ENCODE measurements at places on chromosomes 4 and X. TPM values are rescaled to one million over a fixed set of nuclear protein-coding genes. Genes with fewer than 3 reads are reported as not detected.
A peak's percentile ranks its signal among the peaks of the same experiment; 100 is the strongest.

DNA sequence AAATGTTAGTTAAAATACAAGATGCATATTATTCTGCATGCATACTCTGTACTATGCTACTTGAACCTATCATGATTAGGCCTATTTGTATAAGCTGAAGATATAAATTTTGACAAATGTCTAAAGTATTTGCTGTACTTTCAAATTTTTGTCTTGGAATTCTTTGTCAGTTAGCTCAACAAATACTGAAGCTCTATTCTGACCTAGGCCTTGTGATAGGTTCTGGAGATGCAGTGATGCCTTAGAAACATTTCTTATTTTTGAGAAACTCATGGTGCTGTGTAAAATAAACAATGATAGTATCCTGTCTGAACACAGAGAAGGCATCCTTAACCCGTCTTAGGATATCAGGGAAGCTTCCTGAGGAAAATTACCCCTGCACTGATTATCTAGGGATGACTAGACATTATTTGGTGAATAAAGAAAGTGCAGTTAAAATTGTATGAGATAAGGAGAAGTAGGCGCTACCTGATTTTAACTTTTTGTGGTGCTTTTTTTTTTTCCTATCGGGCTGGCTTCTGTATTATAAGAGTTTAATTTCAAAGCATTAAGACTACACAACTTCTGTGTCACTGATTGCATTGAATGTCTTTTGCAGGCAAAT is 43.4 kb downstream of the MOB1B start:
- no peak for DNase-seq

Gene FSTL5
- total RNA-seq = not detected

DNA sequence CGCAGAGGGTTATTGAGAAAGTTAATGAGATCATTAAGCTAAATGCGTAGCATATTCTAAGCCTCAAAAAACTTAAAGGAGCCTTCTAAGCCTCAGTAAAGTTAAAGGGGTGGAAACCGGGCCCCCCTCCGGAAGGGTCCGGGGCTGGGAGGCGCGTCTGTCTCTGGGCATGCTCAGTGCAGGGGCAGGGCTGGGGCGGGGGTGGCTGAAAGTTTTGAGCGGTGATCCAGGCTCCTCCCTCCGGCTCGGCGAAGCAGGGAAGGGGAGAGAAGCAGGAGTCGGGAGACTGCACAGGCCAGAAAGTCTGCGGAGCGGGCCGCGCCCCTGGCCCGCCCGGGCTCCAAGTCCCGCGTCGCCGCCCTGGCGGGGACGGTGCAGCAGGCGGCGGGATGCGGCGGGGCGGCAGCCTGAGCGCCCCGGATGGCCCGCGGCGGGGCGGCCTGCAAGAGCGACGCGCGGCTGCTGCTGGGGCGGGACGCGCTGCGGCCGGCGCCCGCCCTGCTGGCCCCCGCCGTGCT is at the start of gene EVC:
EVC (plus strand) TSS at position 241 of the 518 bp plus-strand sequence; CDS start at position 421, 180 bp downstream.
- DNase-seq = peak; percentile 87

DNA sequence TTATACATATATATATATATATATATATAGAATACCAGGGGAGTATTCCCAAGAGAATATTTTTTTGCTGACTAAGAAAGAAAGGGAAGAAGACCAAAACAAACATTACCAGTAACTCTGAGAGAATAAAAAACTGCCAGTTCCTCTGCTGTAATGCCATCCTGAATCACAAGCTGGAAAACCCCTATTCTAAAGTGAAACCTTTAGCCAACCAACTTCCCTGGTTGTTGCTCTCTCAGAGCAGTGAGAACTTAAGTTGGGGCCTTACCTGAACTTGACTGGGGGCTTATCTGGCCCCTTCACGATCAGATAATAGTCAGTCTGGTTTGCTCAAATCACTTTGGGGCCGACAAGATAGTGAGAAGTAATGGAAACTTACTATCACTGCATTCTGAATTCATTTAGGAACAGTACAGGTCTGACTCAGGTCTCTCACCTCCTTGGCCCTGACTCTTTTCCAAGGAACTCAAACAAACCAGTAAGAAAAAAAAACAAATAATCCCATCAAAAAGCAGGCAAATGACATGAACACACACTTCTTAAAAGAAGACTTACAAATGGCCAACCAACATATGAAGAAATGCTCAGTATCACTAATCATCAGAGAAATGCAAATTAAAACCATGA is 62.5 kb downstream of the CD40LG start:
- DNase-seq = no peak

- no peak for DNase-seq
These were observed 132.4 kb downstream of the RPA4 start for GRCh38 chrX:97016106-97016505.

- no peak for DNase-seq
These were observed 42.0 kb downstream of the ANXA5 start for GRCh38 chr4:121654738-121655137.

Gene ARHGAP36
- not detected for total RNA-seq

Gene DMRTC1
- total RNA-seq = 0.34 TPM

DNA sequence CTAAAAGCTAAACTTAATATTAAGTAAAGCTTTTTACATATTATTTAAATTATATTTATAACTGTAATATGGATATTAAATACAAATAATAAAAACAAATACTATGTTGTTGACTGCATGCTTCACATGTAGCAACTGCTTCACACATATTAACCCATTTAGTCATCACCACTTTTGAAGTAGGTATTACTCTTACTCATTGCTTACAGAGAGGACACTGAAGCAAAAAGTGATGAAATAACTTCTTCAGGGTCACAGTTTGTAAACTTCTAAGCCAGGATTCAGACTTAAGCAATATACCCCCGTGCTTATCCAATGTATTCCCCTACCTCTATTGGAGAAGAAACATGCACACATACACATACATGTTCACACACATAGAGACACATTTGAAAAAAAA is 166.6 kb downstream of the DKK2 start:
- DNase-seq = no peak

DNA sequence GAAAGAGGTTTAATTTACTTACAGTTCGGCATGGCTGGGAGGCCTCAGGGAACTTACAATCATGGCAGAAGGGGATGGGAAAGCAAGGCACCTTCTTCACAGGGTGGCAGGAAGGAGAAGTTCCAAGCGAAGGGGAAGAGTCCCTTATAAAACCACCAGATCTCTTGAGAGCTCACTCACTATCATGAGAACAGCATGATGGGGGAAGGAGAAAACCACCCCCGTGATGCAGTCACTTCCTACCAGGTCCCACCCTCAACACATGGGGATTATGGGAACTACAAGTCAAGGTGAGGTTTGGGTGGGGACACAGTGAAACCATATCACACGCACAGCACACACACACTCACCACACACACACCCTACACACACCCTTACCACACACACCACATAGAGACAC is 104.3 kb downstream of the DCTD start:
- no peak for DNase-seq

DNA sequence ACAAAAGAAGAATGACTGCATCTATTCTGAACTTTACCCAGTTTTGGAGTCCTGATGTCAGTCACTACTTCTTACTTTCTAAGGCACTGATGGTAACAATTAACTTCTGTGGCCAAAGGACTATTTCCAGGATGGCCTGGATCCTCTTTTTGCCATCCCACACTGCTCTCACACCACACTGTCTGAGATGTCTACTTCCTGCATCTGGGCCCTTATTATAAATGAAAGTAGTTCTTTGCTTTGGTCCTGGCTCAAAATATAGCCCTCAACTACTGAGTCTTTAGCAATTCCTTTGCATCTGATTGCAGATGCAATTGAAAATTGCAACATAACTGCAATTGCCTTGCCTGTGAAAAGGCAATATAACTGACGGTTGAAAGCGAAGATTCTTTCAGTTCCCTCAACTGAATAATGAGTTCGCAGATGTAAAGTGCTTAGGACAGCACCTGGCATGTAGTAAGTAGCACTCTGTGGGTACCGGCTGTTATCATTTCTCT is 44.2 kb downstream of the COQ2 start:
- DNase-seq = no peak

DNA sequence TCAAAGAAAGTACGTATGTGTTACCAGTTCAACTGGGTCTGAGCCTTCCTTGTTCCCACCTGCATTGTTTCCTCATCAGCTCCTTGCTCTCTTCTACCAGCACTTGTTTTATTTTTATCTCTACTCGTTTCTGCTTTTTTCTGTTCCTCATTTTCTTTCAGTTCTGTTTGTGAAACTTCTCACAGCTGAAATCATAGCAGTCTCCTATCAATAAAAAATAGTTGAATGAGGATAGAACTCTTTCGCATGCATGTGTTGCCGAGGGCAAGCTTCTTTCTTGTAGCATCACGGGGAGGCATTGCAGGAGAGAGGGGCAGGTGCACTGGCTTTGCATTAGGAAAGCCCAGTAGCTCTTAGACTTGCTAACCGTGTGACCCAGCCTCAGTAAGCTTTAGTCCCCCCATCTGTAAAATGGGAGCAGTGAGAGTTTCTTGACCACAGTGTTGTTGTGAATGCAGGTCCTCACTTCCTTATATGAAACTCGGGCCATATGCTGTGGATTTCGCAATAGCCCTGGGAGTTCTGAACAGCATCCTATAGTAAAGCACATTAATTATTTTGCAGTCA is 24.7 kb downstream of the OFD1 start:
- no peak for DNase-seq

DNA sequence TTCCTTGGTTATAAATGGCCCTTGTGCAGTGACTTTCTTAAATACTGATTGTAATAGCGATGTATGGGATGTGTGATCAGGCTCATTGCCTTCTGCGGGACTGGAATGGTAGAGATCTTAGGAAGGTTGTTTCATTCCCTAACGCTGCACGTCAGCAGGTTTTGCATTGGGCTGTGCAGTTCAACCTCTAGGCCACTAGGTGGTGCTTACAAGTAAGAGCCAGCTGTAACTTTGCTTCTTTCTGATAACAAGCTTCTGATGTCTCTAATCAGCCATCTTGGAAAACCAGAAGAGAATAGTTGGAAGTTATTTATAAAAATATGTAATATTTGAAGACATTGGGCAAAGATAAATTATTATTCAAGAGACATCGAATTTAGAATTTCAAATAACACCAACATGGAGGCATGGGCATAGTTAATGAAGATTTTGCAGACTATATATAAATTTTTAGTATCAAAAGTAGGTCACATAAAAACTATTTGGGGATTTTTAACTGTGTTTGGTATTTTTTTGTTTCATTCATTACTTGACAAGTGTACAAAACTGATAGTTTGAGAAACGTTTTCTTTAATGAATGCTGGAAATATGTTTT is 339.7 kb upstream of the PCDH7 start:
- no peak for DNase-seq

GRCh38 chr4:10105421-10105820 is 11.2 kb downstream of the WDR1 start:
- DNase-seq = no peak

Gene ZNF185
- total RNA-seq = 26.9 TPM

Gene CENPVL1
- total RNA-seq = not detected

Gene LRCH2
- 13.3 TPM for total RNA-seq

Gene ZNF711
- 5.3 TPM for total RNA-seq

- DNase-seq = no peak
These were observed 25.2 kb downstream of the UBQLN2 start for GRCh38 chrX:56588397-56589188.

DNA sequence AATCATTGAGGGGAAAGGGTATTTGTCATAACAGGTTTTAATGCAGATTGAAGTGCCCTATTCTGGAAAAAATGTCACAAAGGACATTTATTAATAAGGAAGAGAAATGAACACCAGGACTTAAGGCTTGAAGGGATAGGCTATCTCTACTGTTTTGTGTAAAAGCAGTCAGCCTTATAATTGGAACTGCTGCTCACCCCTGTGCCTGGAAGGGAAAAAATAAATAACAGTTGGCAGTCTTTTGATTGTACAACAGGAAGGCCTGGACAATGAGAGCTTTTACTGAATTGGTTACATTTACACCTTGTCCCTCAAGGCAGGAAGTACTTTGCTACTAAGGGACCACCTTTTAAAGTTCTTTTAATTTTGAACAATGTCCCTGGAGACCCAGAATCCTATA is 17.8 kb upstream of the MAGED4 start:
- no peak for DNase-seq

DNA sequence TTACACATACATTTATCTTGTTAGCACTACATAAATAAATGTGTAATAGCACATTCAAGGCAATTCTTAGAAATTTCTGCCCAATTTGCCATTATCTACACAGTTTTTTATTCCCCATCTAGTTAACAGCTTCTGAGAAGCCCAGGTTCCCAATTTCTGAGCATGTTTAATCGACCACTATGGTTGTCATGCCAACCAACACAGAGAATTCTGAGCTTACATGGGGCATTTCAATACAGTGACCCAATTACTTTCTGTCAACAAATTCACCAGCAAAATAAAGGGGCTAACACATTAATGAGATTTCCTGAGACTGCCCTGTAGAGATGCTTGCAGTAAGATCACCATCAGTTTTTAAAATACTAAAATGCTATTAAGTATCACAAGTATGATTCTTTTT is 22.0 kb downstream of the GPM6A start:
- no peak for DNase-seq

DNA sequence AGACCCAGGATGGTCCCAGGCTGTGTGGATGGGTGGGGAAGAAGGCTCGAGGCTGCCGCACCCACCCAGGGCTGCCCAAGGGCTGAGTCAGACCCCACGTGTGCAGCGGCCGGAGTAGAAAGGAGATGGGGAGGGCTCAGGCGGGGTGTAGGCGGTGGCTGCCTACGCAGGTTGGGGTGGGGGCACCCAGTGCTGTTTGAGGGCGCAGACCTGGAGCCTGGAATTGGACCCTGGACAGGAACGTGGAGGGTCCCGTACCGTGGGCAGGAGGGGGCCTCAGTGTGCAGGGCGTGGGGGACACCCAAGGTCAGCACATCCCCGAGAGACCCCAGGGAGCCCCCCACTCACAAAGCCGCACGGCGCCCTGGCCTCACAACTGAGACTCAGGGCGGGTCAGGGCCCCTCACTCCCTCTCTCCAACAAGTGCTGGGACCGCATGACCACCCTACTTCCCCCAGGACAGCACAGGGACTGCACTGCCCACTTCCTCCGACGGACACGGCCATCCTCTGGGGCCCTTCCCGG is 79.9 kb downstream of the FAM53A start:
- no peak for DNase-seq

DNA sequence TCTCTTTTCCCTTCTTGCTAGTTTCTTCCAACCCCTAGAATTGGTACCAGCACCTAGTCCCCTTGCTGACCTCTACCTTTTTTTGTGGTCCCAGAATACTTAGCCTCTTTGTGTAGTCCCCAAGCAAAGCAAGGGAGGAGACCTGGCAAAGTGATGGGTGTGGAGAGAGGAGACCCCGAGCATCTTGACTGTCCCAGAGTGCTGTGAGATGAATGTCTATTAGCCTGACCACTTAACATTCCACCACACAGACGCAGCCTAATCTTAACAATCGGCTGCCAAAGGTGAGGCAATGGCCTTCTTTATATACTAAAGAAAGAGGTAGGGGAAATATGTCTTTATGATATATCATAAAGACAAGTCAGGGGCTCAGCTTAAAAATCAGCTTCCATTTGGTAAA is 55.9 kb downstream of the TRIM2 start:
- DNase-seq = no peak

DNA sequence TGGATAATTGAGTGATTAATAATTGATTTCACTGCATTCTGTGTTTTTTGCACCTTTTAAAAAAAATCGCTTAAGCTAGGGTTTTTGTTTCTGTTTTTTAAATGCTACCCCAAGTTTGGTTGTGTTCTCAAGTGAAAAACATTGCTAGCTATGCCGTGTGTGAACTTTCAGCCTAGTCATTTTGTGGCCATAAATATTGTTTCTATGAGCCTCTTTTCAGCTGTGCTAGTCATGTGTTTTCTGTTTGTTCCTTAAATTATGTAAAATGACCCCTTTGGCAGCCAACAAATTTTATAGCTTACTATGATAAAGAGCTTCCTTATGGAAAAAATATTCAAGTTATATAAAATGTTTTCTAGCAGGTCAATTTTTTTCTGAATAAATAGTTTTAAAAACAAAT is 59.1 kb downstream of the GALNT7 start:
- no peak for DNase-seq

Gene GAGE12E
- not detected for total RNA-seq

- DNase-seq = no peak
These were observed 115.0 kb downstream of the CEP44 start for GRCh38 chr4:174398728-174399127.
